ENCODE measurements at places on chromosomes 6 and 20.

- DNase-seq: no peak
Observed at GRCh38 chr6:18179770-18180356, 24.6 kb downstream of the KDM1B start.

GRCh38 chr20:48819821-48820648 is 7.8 kb downstream of the PREX1 start:
- no peak for DNase-seq

DNA sequence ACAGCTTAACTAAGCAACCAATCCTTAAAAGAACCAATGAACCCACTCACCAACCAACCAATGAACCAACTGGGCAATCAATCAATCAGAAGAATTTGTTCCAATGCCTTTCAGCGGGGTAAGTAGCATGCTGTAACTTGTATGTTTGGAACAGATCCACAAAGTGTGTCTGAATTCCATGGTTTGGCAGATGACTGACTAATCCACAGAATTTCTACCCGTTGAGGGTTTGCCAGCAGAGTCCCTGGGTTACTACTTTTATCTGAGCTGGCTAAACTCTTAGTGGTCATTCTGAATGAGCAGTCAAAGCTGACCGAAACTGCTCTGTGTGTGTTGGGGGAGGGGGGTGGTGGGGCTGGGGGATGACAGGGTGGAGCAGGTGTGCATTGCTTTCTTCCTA is 125.0 kb upstream of the JAG1 start:
- DNase-seq: no peak

- DNase-seq: no peak
Observed at GRCh38 chr20:8589956-8590355, 457.9 kb downstream of the PLCB1 start.

GRCh38 chr6:36786055-36786675 is 53.1 kb downstream of the CPNE5 start:
- DNase-seq: no peak

- DNase-seq: no peak
Observed at GRCh38 chr20:11032611-11033010, 358.8 kb upstream of the JAG1 start.

GRCh38 chr6:391559-392440 is at the start of gene IRF4:
Gene IRF4 (plus strand): TSS chr6:391752. CDS start chr6:393153, 1,401 bp downstream.
- peak; percentile 24 for DNase-seq

DNA sequence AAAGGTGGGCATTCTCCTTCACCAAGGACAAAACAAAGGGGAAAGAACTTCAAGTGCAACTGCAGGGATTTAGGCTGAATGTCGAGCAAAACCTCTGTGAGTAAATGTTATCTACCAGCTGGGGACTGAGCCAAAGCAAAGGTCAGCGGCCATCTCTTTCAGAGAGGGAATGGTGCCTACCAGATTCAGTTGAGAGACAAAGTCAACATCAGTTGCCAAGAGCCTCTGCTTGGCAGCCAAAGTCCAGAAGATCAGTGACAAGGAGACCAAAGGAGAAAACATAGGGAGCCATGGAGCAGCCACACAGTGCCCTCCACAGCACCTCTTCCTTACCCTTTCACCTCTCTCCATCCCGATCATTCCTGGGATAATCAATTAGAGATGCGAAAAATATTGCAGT is 472.5 kb downstream of the KIF16B start:
- DNase-seq: no peak

DNA sequence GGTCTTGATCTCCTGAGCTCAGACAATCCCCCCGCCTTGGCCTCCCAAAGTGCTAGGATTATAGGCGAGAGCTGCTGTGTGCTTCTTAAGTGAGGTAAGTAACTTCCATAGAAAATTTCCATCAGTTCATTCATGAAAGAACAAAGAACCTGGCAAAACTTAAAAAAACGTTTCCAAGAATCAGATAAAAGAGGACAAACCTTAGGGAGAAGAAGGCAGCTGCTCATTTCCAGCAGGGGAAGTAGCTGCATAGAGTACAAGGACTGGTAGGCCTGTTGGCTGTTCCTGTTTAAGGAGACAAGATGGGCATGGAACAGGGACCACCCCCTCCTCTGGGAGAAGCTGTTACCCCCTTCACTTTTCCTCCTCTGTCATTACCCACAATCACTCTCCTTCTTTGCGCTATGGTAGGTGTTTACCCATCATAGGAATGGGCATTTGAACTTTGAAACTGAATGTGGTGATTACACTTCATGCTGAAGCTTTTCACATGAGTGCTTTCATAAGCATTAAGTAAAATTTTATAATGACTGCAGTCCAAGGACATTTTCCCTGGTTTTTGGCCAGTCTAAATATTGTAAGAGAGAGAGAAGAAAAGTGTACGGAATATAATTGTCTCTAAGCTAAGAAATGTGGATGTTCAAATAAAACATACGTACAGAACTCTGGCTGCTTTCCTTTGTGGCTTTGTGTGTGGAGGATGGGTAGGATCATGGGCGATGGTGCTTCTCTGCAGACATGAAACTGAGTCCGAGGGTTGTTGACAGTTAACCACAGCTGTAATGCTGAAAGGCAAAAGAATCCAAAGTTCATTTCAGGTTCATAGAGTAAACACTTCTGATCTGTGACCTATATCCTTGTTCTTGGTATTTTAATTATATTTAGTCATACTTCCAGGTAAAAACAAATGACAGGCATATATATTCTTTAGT is 56.4 kb downstream of the CCN2 start:
- no peak for DNase-seq

DNA sequence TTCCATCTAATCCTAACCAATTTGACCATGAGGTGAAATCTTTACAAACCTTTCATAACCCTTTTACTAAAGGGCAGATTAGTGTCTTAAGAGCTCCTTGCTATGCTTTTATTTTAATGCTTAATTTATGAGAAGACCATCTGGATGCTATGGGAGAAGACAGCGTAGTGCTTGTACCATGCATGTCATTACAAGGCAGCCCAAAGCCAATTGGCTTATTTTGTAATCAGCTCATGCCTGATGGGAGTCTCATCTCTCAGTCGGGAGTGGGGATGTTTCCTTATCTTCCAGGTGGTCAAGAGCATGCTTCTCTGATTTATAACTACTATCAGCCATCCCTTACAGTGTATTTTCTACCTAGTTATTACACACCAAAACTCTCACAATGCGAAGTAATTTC is 304.7 kb downstream of the FARS2 start:
- no peak for DNase-seq

DNA sequence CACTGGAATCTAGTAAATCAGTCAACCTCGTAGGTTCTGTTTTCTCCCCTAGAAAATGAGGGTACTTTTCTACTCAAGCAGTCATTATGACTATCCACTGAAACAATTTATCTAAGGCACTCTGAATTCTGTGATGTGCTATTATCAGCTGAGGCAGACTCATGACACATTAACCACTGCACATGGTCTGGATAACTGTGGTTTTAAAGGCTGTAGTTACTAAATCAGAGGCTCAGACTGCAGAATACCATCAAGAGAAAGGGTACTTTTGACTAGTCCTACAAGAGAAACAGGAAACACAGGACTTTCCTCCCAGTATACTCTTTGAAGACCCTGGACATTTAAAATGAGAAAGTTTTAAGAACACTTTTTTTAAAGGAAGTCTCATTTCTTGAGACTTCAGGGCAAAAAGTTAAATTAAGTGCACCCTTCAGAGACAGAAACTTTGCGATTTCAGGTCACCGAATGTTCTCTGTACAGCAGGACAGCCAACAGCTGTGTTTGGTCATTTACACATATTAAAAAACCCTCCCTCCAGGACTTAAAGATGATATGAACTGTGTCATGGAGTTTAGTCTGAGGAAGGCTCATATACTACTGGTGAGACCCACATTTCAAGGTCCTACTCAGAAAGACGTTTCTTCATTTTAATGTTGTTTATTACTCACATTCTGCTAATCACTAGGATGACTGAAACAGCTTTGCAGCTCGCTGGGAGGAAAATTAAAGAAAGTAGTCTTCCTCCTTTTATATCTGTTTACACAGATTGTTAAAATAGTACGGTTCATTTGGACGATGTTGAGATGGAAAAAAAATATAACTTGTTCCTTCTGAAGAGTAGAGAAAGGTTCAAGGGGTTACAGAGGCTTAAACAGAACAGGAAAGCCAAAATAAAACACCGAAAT is 19.9 kb downstream of the ATXN1 start:
- no peak for DNase-seq

GRCh38 chr6:12537389-12537788 is 179.2 kb upstream of the PHACTR1 start:
- DNase-seq: no peak

DNA sequence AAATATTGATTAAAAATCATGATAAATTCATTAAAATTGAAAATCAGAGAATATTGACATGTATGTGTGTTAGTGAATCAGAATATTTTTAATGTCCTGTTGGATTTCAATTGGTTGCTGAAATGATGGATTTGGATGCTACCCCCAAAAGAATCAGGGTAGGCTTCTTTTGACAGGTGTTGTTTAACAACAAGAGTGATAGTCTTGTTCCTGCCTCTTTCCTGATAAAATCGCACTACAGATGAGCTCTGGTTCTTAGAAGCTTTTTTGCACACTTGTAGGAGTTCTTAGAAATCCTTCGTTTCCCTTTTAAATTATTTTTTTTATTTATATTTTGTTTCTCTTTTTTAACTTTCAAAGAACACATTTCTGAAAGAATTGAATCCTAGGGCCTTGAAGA is 259.5 kb downstream of the FARS2 start:
- no peak for DNase-seq

DNA sequence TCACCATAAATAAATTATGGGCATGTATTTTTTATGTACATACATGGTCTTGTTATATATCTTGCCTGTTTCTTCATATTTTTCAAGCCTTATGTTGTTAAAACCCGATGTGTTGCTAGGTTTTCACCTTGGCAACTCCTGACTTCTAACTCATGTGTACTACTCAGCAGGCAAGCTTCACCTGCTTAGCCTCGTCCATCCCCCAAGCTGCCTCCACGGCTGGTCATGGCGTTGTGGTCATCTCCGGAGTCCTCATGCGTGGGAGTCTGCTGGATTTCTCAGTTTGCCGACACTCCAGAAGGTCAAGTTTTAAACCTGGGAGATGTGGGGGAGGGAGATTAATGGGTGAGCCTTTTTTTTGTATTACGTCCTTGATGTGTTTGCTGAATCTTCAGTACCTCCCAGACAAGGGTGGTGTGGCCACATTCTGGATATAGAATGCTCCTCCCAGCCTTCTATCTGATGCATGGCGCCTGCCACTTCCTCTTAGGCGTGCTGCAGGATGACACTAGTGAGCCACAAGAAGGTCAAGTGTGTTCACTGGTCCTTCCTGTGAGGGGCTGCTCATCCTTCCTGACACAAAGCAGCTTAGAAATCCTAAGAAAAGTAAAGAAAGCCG is 26.6 kb upstream of the EDN3 start:
- DNase-seq: no peak

- no peak for DNase-seq
Observed at GRCh38 chr6:118327237-118327636, 220.9 kb upstream of the PLN start.

DNA sequence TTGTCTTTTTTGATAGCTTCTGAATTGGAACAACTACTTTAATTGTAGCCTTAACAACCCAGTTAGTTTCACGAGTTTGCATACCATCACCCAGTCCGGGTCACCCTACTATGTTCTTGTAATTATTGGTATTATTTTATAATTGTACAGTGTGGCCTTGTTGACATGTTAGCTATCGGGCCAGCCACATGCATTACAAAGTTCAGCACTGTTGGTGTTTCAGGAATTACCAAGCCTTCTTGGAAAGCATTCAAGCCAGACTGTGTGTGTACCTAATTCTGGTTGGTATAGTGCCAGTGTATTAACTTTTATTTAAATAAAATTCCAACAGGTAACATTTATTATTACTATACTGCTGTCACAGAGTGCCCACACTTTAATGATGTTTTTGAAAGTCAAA is 150.9 kb downstream of the JARID2 start:
- DNase-seq: no peak

DNA sequence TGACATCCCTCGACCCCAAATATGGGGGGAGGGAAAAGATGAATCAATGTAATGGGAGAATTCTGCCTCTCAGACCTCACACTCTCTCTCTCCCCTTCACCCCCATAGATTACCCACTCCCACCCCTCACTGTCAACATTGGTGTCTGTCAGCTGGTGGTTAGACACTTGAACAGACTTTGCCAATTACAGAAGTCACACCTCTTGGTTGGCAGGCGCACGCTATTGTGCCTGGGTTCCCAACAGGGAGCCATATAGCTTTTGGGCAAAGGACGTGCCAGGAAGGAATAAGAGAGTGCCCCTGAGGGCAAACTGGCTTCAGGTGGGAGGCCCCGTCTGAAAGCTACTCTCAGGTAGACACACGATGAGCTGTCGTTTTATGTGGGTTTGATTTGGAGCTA is 54.1 kb upstream of the FYN start:
- DNase-seq: no peak

DNA sequence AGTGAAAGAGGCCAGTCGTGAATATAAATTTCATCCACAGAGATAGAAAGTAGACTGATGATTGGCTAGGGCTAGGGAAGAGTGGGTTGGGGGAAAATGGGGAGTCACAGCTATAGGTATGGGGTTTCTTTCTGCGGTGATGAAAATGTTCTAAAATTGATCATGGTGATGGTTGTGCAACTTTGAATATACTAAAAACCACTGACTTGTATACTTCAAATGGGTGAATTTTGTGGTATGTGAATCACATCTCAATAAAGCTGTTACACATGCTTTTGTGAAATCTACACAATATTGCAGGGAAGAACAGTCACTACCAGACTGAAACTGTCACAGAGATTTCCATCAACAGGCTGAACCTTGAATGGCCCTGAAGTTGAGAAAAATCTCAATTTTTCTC is 61.5 kb downstream of the LYRM4 start:
- DNase-seq: no peak

GRCh38 chr6:133504761-133505160 is 263.6 kb downstream of the EYA4 start:
- no peak for DNase-seq

DNA sequence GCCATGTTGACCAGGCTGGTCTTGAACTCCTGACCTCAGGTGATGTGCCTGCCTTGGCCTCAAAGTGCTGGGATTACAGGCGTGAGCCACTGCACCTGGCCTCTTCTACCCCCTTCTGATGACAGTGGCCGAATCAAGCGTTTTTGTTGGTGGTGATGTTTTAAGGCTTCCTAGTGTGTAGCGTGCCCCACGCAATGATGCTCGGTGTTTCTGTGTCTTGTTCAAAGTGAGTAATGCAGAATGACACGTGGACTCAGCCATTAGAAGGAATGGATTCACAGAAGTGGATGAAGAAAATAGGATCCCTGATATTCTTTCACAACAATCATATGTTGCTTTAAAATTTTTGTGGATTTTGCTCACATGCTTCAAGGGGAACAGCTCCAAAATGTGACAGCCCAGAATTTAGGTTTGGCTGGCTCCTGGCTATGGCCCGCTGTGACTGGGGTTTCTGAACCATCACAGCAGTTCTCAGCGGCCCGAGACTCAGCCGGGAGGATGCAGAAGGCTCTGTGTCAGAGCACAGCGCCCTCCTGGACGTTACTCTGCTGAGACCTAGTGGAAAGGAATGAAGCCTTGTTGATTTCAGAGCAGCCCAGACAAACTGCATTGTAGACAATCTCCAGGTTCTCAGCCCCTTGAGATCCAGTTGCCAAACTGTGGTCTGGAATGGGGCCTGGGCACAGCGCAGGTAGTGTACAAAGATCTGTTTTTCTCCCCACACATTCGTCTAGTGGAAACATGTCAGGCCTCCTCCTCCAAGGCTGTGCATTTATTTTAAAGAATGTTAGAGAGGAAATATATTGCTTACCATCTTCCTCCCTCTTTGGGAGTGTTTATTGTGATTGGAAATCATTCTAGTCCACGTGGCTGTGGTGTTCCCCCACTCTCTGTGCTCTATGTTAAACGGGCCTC is 57.6 kb upstream of the TIAM2 start:
- no peak for DNase-seq

GRCh38 chr20:56465997-56466396 is 2.4 kb upstream of the RTF2 start:
- no peak for DNase-seq

GRCh38 chr20:62878244-62879038 is 16.8 kb upstream of the TCFL5 start:
- DNase-seq: no peak

Measured in stimulated activated CD8-positive, alpha-beta memory T cell treated with anti-CD3 and anti-CD28 coated beads, Interleukin-15, amount 100 ng/mL, for 1 hour (primary cell).